ENCODE measurements at places on chromosomes 7 and 10.
A peak's percentile ranks its signal among the peaks of the same experiment; 100 is the strongest.

DNA sequence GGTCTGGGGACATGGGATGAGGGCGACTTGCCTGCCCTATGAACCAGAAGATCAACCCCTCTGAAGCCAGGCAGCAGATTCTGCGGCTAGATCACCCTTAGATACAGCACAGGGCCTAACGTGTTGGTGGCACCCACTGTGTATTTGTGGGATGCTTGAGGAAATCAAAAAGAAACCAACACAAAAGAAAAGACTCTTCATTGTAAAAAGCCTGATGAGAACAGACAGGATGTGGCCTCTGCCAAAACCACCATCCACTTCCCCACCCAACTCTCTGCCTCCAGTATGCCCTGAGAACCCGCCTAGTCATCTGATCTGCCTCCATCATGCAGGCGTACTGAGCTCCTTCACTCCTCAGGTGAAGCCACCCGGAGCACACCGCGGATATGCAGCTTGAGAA is 97.2 kb upstream of the INSYN2A start:
- no peak for DNase-seq

DNA sequence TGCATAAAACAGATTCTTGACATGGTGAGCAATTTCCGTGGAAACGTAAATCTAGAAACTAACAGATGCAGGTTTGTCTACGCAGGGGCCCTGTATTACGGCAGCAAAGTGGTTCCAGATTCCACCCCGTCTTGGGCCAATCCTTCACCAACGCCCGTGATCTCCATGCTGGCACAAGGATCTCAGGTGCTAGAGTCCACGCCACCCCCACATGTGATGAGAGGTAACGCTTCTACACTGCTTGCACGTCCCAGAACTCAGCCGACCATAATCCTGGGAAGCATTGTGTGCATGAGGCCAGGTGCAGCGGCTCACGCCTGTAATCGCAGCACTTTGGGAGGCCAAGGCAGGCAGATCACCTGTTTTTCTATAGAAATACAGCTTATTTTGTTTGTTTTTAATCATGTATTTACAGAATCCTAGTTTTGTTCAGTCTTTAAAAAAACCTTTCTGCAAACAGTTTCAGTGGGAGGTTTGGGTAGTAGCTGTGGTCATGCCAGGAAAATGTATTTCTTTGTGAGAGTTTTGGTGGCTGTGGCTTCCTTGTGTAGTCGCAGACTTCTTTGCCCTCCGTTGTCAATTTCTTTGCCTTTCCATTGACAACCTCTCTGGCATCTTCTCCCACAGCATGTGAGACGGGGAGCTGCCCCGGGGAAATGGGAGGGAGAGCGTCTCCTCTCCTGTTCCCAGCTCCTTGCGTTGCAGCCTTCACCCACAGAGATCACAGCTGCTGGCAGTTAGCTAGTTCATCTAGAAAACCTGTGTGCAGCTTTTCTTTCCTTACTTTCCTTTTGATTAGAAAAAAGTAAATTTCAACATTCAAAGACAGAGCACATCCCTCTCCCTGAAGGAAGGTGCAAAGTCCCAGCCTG is 35.7 kb downstream of the ITIH2 start:
- no peak for DNase-seq

- DNase-seq = no peak
Measured at GRCh38 chr7:71782051-71782450, 630.1 kb downstream of the CALN1 start.

DNA sequence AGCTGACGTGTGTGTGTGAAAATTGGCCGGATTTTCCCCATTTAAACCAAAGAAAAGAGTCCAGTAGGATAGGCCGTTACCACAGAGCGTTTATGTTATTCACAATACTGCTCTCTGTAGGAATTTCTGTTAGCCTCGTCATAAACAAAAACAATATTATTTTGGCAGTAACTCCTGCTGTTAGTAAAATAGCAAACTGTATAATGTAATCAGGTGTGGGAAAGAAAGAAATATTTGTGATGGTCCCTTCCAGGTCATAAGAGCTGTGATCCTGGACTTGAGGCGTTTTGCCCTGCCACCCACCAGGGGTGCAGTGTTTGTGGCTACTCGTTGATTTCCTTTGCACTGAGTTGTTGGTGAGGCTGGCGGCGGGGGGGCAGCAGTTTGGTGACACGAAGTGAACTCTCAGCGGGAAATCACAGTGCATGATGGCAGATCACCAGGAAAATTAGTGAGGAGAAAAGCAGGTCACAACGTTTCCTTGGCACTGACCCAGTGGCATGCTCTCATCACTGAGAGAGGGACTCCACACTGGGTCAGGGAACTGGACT is 2.8 kb downstream of the EEPD1 start:
- peak; percentile 22 for DNase-seq

- DNase-seq = no peak
Measured at GRCh38 chr7:55134359-55134725, 115.5 kb downstream of the EGFR start.

DNA sequence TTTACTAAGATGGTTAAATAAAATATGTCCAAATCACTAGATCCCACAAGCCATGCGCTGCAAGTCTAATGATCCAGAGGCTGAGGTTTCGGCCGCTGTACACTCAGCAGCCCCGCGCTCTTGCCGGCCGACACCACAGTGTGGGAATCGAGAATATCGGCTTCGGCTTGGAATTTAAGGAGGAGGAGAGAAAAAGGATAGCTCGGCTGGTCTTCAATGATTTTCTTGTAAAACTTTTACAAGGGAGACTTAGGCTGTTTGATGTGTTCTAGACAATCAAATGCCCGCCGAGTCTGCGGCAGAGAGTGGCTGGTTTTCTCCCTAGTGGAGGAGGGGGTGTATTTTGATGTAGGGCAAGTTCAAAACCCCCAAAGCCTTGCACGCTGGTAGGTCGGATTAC is 118.2 kb upstream of the TCF7L2 start:
- DNase-seq = no peak

GRCh38 chr10:3980660-3981059 is 195.7 kb upstream of the KLF6 start:
- DNase-seq = no peak

GRCh38 chr10:77509391-77509790 is 128.2 kb downstream of the KCNMA1 start:
- DNase-seq = no peak

GRCh38 chr7:36473454-36474282 is 84.0 kb downstream of the ANLN start:
- DNase-seq = peak; percentile 13

- DNase-seq = no peak
Measured at GRCh38 chr7:8249121-8249520, 12.8 kb downstream of the ICA1 start.
